ENCODE measurements at places on chromosomes 6 and 20. TPM values are rescaled to one million over a fixed set of nuclear protein-coding genes. Genes with fewer than 3 reads are reported as not detected.

CLPSL2 gene
- total RNA-seq, result not detected

RHAG gene
- total RNA-seq, result not detected

GPR6 gene
- total RNA-seq, result not detected

F13A1 gene
- total RNA-seq, result not detected

TMEM151B gene
- total RNA-seq, result not detected

C6orf15 gene
- 0.33 TPM for total RNA-seq

SPATS1 gene
- total RNA-seq, result not detected

GDAP1L1 gene
- total RNA-seq, result not detected

HECA gene
- total RNA-seq, result 7.6 TPM

LAMA2 gene
- total RNA-seq, result 0.65 TPM

RIPPLY2 gene
- total RNA-seq, result not detected

GINS1 gene
- 21.1 TPM for total RNA-seq

ANKRD66 gene
- not detected for total RNA-seq

SAMD3 gene
- total RNA-seq, result not detected

OR2B6 gene
- not detected for total RNA-seq

DNA sequence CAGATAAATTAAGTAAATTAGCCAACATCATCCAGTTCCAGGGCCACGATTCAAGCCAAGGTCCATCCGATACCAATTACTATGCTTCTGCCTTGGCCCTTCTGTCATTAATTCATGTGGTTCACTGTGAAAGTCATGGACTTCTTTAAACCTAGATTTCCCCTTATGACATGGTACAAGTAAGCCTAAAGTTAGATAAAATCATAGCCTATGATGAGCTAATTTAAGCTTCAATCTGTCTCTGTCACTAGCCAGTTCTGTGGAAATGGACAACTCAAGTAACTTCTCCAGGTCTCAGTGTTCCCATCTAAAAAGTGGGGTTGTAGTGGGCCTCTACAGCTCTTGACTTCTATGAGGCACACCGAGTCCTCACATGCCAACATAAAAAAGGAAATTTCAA is 225.5 kb upstream of the MARCKS start:
- no peak for DNase-seq

GRCh38 chr20:40279390-40279789 is 409.6 kb downstream of the MAFB start:
- no peak for DNase-seq

DNA sequence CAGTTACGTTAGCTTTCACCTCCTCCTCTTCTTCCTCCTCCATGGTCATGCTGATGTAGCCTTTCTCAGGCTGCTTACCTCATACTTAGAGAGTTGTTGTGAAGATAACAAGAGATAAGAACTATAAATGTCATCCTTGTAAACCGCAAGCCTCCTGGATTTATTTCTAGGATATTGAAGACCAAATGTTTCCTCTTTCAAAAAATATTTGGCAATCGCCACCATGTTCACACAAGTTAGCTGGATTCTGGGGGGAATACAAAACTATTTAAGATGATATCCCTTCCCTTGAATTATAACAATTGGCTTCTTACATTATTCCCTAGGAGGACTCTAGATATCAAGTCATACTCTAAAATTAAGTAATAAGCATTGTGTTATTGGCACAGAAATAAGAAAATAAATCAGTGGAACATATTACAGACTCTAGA is 99.8 kb upstream of the PLEKHG1 start:
- peak; percentile 19 for DNase-seq

GRCh38 chr20:19104186-19104585 is 108.3 kb upstream of the SLC24A3 start:
- DNase-seq, result no peak

GRCh38 chr20:20229595-20229994 is 138.3 kb upstream of the INSM1 start:
- no peak for DNase-seq

DNA sequence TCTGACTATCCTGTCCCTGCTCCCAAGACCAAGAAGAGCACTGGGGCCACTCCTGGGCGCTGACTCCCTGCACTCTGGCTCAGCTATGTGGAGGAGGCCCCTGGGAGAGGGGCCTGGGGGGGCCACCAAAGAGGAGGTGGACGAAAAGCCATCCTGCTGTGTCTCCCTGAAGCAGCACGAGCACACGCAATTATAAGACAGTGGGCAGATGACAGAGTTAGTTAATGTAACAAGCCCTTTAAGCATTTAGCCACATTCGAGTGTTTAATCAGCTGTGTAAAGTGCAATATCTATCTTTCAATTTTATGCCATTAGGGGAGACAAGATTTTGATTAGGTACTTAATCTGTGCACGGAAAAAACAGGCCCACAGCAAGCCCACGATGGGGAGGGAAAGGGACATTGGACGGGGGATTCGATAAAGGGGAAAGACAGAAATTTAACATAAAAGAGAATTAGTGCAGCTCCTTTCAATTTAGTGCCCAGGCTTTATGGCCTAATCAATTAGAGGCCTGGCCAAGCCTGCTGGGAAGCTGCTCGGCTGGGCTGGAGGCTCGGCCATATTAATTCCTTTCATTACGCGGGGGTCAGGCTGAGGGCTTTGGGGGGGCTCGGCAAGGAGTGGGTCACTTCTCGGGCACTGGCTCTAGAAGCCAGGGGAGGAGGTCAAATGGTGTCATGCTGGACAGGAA is 286.2 kb downstream of the DHX35 start:
- no peak for DNase-seq

DNA sequence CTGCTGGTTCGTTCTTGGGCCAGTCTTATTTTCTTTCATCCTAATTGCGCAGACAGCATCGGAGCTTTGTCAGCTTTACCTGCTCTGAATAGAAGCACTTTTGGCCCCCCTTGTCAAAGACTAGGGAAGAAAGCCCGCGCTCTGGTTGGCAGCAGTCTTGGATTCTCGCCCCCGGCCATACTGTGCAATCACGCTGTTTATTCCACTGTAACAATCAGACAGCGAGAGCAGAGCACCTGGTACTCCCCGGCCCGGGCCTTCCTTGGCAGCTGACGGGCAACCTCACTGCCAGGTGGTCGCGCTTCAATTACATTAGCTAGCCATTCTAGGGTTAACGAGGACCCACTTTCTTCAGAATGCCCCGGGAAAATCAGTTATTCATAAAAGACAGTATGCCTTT is 72.6 kb downstream of the INSM1 start:
- DNase-seq, result no peak

- DNase-seq, result peak; percentile 30
Observed at GRCh38 chr20:1509237-1509636, 18.0 kb upstream of the SIRPB2 start.

- no peak for DNase-seq
Observed at GRCh38 chr6:13165502-13166172, 162.7 kb downstream of the TBC1D7 start.

- DNase-seq, result no peak
Observed at GRCh38 chr6:20366082-20366830, 35.4 kb upstream of the E2F3 start.

- no peak for DNase-seq
Observed at GRCh38 chr6:100671740-100672139, 207.0 kb upstream of the SIM1 start.

DNA sequence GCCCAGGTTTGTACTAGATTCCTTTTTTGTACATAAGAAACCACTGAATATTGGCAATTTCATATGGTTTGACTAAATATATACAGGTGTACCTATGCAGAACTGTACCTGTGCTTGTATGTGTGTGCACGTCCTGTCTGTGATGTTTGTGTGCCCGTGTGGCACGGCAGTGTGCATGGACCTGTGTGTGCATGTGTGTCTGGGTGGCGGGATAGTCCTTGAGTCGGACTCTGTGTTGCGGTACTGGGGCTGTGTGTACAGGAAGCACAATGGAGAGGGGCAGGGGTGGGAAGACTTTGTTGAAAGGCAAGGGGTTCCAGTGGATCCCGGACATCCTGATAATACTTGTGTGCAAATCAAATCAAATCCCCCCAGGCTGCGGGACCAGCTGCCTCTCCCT is 3.4 kb upstream of the FAM83C start:
- no peak for DNase-seq

DNA sequence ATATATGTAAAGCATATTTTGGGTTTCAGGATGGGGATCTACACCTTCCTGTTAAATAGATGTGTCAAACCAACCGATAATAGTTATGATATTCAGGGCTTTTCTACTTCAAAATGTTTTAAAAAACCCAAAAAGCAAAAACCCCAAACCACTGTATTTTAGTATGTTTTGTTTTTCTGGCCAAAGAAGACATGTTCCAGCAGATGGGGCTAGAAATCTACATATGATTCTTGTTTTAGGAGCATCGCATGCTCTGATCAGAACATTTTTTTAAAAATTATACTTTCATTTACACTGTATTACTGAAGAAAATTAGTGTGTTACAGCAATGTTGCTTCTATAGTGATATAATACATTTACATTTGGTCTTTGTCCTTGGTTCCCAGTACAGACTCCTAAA is 11.0 kb downstream of the RMND1 start:
- no peak for DNase-seq

DNA sequence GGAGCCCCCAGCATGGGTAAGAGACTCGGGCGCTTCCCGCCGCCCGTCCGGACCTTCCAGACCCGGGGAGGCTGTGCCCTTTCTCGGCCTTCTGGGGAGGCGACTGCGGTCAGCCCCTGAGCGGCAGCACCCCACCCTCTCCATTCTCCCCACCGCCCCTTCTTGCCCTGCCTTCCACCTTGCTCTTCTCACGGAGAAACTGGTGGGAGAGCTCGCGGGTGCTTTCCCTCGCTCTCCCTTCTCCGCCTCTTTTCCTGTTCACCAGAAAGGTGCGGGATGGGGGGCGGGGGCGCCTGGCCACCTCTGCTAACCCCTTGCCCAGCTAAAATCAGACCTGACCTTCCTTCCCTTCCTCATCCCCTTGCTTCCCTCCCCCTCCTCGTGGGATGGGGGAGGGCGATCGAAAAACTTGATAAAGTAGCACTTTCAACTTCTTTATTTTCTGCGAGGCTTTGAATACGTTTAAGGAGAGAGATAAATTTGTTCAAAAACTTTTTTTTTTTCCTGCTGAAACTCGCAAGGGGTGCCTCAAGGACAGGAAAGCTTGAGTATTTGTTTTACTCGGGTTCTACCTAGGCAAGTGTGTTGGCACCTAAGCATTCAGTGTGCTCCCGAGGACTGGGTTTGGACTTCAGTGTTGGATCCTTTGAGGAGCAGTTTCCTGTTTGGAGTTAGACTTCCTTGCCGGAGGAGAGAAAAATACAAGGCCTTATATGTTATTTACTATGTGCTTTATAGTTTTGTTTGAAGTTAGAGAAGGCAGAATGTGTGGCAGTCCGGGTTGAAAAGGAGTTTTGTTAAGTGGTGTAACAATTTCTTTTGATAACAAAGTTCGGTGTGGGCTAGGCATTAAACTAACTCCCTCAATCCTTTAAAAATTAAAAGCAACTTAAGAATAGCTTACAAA is 897 bp downstream of the CD2AP start:
- DNase-seq, result peak; percentile 62

DNA sequence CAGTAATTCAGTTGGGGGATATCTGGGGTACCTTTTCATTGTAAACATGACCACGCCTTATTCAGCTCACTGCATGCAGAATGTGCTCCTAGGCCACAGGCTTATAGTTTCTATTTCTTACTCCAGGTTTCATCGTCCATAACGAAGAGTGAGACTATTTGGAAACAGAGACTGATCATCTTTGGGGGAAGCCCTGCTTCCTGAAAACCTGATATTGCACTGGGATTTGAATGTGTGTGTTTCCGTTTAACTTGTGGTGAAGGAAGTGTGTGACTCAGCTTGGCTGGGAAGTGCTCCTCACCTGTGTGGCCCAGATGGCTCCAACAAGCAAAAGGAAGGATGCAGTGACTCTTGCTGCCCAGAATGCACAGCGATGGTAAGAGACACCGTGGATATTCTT is 19.6 kb upstream of the LTV1 start:
- no peak for DNase-seq

DNA sequence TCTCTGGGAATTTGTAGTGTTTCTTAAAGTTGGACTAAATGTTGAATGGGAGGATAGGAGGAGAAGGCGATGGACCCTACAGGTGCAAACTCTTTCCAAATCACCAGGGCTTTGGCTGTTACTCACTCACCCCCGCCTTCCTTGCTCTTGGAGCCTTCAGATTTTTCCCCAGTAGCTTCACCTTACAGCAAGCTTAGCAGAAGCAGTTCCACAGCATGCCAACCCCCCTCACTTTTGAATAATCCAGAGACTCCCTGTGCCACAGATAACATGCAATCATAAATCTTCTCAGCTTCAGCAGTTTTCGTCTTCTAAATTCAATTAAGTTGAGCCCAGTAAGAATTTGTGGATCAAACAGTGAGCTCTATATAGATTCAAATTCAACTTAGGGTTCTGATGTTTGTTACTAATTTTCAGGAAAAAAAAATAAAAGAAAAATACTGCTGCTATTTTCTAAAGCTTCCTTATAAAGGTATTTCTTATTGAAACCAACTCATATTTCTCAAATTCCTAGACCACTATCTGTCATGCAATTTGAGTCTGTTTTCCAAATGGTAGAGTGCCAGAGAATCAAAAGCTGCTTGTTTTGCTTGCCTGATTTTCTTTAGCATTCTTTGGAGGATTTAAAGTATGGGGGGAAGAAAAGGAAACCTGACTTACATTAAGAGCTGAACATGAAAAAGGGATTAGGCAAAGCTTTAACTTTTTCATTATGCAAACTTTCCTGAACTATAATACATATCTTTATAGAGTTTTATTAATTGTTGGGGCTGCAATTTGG is 166.4 kb downstream of the EYA4 start:
- no peak for DNase-seq

DNA sequence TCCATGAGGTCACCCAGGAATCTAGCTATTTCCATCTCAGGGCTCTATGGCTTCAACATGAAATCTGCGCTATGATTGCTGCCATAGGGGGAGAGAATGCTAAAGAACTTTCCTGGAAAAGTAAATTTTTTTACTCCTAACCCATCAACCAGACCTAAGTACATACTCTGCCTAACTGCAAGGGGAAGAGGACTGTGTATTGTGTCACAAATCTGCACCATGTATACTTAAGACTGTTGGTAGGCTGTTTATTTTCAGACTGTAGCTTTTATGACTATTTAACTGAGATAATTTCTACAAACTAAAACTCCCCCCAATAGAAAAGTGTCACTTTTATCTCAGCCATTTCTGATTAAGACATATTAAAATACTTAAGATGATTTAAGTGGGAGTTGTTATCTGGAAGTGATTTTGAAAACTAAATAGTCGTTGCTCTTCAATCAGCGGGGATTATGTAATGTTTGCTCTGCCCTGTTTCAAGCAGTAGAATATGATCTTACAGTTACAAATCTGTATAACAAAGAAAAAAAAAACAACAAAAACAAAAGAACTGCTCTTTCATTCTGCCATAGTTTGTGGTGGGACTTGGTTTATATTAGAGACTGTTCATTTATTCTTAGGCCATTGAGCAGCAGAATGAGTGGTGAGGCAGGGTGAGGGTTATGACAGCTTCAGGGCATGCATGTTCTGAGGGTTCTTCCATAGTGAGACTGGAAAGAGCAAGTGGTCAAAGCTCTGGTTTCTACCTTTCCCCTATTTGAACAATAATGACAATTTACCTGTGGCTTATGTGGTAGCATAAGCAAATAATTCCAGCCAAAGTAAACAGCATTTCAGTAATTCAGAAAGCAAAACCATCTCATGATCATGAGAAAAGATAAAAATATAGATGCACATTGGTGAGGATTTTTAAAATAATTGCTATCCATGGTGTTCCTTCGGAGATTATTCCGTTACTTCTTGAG is 126.3 kb upstream of the CEP162 start:
- DNase-seq, result peak; percentile 1
